ENCODE measurements at places on chromosomes 5 and 9.

DNA sequence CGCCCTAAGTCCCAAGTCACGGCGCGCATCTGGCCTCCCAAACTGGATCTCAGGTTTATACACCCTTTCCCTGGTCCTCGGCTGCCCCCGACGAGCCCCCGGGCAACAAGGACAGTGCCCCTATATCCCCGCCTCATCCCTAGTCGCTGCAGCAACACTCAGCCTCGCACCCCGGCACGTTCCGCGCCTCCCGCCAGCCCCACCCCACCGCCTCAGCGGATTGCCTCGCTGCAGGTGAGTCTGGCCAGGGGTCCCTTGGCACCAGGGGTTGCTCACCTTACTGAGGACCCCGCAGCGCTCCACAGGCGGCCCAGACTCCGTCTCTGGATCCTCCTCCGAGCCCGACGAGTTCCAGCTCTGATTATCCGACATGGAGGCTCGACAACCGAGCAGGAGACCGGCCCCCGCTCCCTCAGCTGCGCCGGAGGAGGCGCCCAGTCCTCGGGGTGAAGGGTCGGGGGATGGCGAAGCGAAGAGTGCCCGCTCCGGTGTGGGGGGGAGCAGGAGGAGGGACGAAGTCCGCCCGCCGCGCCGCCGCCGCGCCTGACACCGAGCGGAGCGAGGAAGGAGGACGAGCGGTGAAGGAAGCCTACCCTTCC lies 494 bp downstream of the CERT1 start:
- peaks cover 43% of the 10 kb centered on the region for H3K4me1 ChIP-seq
- H3K4me3 ChIP-seq: peak overlapping the region; percentile 89
- DNase-seq: peak; percentile 38
- H3K36me3 ChIP-seq: peaks cover 5% of the 10 kb centered on the region
- H3K27ac ChIP-seq: peak overlapping the region; percentile 91
- no peaks in the 10 kb centered on the region for H3K27me3 ChIP-seq

DNA sequence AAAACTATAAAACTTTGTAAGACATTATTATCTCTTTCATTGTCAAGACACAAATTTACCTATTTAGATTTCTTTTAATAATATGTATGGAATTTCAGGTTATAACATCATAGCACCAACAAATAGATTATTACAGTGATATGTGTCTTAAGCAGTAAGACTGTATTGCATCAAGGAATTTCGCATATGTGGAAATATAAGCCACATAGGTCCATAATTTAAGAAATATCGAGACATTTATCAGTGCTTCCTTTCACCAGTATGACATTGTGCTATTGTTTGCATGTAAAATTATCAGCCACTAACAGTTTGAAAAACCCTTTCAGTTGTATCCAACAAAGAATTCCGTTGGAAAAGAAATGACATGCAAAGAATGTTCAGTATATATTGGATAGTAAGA lies 186.7 kb upstream of the RASA1 start:
- peaks cover 43% of the 10 kb centered on the region for H3K4me1 ChIP-seq
- DNase-seq: no peak
- no peaks in the 10 kb centered on the region for H3K27me3 ChIP-seq
- H3K27ac ChIP-seq: peak overlapping the region; percentile 82

DNA sequence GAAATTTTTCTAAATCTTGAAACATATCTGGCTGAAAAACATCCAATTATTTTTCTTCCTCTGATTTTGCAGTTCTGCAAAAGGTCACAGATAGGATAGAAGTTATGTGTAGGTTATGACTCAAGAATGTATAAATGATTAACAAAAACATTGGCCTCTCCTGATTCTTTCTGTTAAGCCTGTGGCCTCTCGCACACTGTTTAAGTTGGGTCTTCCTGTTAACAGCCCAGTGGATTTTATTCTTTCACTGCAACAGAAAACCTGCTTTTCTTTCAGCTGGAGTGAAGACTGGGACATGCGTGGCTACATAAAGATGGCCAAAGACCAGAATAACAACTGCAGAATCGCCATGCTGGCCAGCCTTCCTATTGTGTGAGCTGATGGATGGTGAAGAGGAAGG lies 17.1 kb upstream of the SPATA31E1 start:
- H3K27ac ChIP-seq: no peak overlapping the region
- peaks cover 24% of the 10 kb centered on the region for H3K27me3 ChIP-seq
- H3K36me3 ChIP-seq: peaks cover 2% of the 10 kb centered on the region
- H3K4me1 ChIP-seq: no peaks in the 10 kb centered on the region
- H3K4me3 ChIP-seq: no peak overlapping the region
- DNase-seq: no peak

DNA sequence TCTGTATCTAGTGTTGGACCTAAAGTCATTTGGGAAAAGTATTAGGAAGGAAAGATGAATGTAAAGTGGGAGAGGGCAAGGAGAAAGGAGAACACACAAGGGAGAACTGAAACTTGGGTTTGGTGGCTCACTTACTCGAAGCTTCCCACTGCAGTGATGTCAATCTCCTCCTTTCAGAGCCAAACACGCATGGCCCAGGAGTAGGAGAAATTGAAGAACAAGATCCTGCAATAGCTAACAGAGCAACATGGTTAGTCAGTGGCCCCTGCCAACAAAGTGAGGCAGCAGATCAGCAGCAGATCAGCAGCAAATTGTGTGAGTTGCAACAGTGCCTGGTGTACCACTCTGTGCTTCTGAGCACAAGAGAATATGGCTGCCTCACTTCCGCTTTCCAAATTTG lies 366.4 kb downstream of the PSAT1 start:
- H3K4me1 ChIP-seq: no peaks in the 10 kb centered on the region
- H3K4me3 ChIP-seq: no peak overlapping the region
- H3K36me3 ChIP-seq: no peaks in the 10 kb centered on the region
- H3K27me3 ChIP-seq: no peaks in the 10 kb centered on the region

DNA sequence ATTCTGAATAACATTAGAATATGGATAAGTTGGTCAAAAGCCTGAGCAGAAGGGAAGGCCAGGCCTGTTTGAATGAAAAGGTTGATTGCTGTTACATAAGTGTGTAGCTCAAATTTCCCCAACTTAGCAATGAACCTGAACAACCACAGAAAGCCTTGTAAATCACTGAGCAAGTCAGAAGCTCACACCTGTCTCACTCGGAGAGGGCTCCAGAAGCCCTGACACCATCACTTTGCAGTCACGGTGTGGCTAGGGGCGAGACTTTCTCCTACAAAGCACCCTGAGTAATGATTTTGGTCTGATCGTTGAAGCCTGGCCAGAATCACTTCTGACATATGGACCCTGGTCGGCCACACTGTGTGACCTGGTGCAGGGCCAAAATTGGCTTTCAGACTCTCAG lies 62.0 kb downstream of the MTX3 start:
- no peak for DNase-seq
- H3K36me3 ChIP-seq: no peaks in the 10 kb centered on the region
- no peaks in the 10 kb centered on the region for H3K4me1 ChIP-seq
- H3K27me3 ChIP-seq: peaks cover 9% of the 10 kb centered on the region
- no peak overlapping the region for H3K4me3 ChIP-seq

- no peak overlapping the region for H3K27ac ChIP-seq
- H3K27me3 ChIP-seq: no peaks in the 10 kb centered on the region
- H3K36me3 ChIP-seq: peaks cover 2% of the 10 kb centered on the region
- peaks cover 6% of the 10 kb centered on the region for H3K4me1 ChIP-seq
- H3K4me3 ChIP-seq: no peak overlapping the region
- no peak for DNase-seq
These were observed 39.4 kb downstream of the GNG10 start for GRCh38 chr9:111700776-111701175.

DNA sequence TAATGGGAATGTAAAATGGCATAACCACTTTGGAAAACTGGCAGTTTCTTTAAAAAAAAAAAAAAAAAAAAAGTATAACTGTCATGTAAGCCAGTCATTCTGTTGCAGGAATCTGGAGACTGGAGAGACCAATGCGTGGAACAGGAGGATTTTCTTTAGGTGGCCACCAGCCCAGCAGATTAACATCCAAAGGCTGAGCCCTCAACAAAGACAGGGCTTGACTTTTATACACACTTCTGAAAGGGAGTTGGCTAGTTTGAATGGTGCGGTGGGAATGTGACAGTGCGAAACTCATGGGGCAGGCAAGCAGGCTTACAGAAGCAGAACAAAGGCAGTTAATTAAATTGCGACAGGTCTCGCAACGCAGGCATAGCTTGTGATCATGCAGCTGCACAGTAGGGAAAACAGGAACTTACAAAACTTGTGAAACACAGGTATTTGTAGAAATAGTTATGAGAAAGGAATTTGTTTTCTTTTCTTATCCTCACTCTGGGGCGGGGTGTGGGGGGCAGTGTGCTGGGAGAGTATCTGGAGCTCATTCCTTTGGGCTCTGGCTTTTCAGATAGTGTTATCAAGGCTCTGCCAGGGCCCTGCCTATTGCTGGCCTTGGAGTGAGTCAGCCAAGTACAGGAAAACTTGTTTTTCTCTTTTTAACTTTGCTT lies 12.0 kb downstream of the UIMC1 start:
- H3K36me3 ChIP-seq: peaks cover 5% of the 10 kb centered on the region
- no peak for DNase-seq
- H3K27me3 ChIP-seq: no peaks in the 10 kb centered on the region
- no peak overlapping the region for H3K27ac ChIP-seq
- no peak overlapping the region for H3K4me3 ChIP-seq

- H3K27me3 ChIP-seq: no peaks in the 10 kb centered on the region
- H3K27ac ChIP-seq: no peak overlapping the region
- H3K4me1 ChIP-seq: no peaks in the 10 kb centered on the region
- H3K4me3 ChIP-seq: no peak overlapping the region
- DNase-seq: no peak
- H3K36me3 ChIP-seq: peaks cover 2% of the 10 kb centered on the region
These were observed 222.9 kb downstream of the KIAA0825 start for GRCh38 chr5:94395468-94395867.

All from central memory CD8-positive, alpha-beta T cell (primary cell).